ENCODE measurements at places on chromosomes 2 and 18. TPM values are rescaled to one million over a fixed set of nuclear protein-coding genes. Genes with fewer than 3 reads are reported as not detected.

DNA sequence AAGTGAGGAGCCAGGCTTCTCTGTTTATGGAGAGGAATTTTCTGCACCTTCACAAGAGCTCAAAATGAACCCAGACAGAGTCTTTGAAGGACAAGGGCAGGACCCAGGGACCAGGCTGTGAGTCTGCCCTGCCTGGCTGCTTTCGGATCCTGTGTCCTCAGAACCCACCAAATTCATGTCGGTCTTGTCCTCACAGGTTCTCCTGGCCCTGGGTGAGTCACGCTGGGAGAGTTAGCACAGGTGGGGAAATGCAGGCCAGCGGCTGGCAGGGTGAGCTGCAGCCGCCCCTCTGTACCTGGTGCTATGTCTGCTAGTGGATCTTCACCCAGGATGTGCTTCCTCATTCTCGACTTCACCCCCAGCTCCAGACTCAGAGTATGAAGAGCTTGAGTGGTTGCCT, 35.8 kb upstream of the TPO start:
- no peak overlapping the region for H3K4me3 ChIP-seq
- no peaks in the 10 kb centered on the region for H3K4me1 ChIP-seq
- DNase-seq, result no peak

- no peak for DNase-seq
- no peaks in the 10 kb centered on the region for H3K27me3 ChIP-seq
- no peaks in the 10 kb centered on the region for H3K36me3 ChIP-seq
- no peak overlapping the region for H3K27ac ChIP-seq
- no peaks in the 10 kb centered on the region for H3K4me1 ChIP-seq
- H3K4me3 ChIP-seq, result no peak overlapping the region
Observed at GRCh38 chr2:178291703-178292102, 97.4 kb downstream of the OSBPL6 start.

GRCh38 chr18:27057519-27058234, 127.4 kb downstream of the CHST9 start:
- H3K36me3 ChIP-seq, result no peaks in the 10 kb centered on the region
- DNase-seq, result no peak
- H3K27ac ChIP-seq, result no peak overlapping the region
- no peaks in the 10 kb centered on the region for H3K27me3 ChIP-seq
- no peaks in the 10 kb centered on the region for H3K4me1 ChIP-seq

DNA sequence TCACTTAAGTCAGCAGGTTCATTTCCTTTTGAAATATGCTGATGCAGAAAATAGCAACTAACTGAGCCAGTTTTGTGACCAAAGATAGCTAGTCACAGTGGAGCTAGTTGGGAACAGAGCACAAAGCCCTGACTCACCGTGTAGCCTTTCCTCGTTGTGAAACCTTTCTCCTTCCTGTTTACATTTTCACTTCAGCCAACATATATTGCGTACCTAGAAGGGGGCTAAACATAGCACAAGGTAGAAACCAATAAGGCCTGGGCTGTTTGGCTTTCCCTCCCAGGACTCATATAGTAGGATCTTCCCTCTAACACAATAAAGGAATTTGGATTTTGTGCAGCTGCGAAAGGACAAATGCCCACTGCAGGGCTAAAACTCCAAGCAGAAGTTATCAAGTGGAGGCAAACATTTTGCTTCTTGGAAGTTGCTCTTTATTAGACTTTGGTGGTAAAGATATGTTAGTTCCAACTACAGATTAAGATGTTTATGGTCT, 24.5 kb upstream of the LPIN2 start:
- H3K36me3 ChIP-seq, result no peaks in the 10 kb centered on the region
- H3K4me3 ChIP-seq, result no peak overlapping the region
- no peaks in the 10 kb centered on the region for H3K27me3 ChIP-seq
- H3K27ac ChIP-seq, result peak overlapping the region; percentile 52

ELOA2 gene
- not detected for total RNA-seq
